ENCODE measurements at places on chromosomes 11 and 22. TPM values are rescaled to one million over a fixed set of nuclear protein-coding genes. Genes with fewer than 3 reads are reported as not detected.

Gene MRGPRX3
- not detected for polyA plus RNA-seq

Gene RIBC2
- polyA plus RNA-seq, result 0.54 TPM

Gene OR52N4
- not detected for polyA plus RNA-seq

Gene F2
- 0.19 TPM for polyA plus RNA-seq

Gene KMT2A
- 13.9 TPM for polyA plus RNA-seq

Gene SYT9
- polyA plus RNA-seq, result 0.38 TPM

Gene MS4A3
- polyA plus RNA-seq, result not detected

Gene PRDM11
- 3.0 TPM for polyA plus RNA-seq

Gene KRTAP5-1
- 0.46 TPM for polyA plus RNA-seq

Gene KLHDC7B
- polyA plus RNA-seq, result 0.15 TPM

Gene CNTN5
- polyA plus RNA-seq, result 1.2 TPM

Gene TRIM3
- 16.5 TPM for polyA plus RNA-seq

Gene MMP8
- 0.08 TPM for polyA plus RNA-seq

Gene LRRC74B
- not detected for polyA plus RNA-seq

Gene DKK3
- polyA plus RNA-seq, result 2.7 TPM

Gene KRTAP5-7
- polyA plus RNA-seq, result not detected

Gene MFRP
- polyA plus RNA-seq, result not detected

Gene MRPL21
- polyA plus RNA-seq, result 38.1 TPM

Gene GRM5
- 0.02 TPM for polyA plus RNA-seq

Gene NFAM1
- 0.61 TPM for polyA plus RNA-seq

Gene TMPRSS4
- 0.15 TPM for polyA plus RNA-seq

Gene CCDC89
- 0.11 TPM for polyA plus RNA-seq

Gene PIWIL4
- 12.3 TPM for polyA plus RNA-seq

Gene SCUBE2
- 28.0 TPM for polyA plus RNA-seq

Gene GGT5
- 12.3 TPM for polyA plus RNA-seq

Gene P2RX6
- 2.9 TPM for polyA plus RNA-seq

All from pancreas (tissue), 10 donors.